Peyer's patch (tissue), 4 donors: ENCODE measurements at places on chromosomes 5 and 9. TPM values are rescaled to one million over a fixed set of nuclear protein-coding genes. Genes with fewer than 3 reads are reported as not detected.

Gene TMEM174
- total RNA-seq: not detected

DNA sequence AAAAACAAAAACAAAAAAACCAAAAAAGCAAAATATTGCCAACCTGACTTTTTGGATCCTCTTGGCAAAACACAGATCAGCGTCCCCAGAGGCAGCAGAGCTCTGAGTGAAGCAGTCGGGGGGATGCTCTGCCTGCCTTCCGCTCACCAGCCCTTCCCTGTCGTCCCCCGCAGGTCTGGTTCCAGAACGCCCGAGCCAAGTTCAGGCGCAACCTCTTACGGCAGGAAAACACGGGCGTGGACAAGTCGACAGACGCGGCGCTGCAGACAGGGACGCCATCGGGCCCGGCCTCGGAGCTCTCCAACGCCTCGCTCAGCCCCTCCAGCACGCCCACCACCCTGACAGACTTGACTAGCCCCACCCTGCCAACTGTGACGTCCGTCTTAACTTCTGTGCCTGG is 20.7 kb downstream of the LHX2 start:
- DNase-seq: no peak

DNA sequence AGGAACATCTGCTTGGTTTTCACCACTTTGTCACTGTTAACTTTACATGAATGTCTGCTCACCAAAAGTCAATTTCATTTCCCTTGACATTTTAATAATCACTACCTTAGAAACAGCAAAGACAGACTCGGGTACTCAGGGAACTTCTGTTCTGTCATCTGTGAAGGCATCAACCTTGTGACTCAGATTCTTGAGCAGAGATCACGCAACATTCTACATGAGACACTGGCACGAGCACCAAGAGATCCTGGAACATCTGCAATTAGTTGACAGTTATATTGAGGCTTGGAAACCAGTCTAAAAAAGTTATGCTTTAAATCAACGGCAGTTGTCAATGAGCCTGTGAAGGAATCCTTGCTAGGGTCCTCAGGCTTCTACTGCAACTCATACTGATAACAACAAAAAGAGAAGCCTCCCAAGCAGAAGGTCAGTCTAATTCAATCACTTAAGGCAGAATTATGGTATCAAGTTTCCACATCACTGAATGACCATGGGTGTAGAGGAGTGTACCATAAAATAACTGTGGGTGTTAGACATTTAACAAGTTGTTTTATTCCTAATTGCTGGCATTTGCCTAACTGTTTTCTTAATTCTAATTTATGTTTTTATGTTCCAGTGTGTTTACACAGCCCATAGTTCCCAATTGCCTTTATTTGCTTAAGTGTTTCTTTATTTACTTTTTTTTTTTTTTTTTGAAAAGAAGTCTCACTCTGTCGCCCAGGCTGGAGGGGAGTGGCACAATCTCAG is 3.3 kb upstream of the PBX3 start:
- no peak for DNase-seq

- peak; percentile 9 for DNase-seq
Observed at GRCh38 chr5:172505403-172505759, 51.1 kb upstream of the SH3PXD2B start.
